ENCODE measurements at places on chromosomes 11 and 22.

GRCh38 chr11:7268758-7269157 lies 17.1 kb downstream of the SYT9 start:
- DNase-seq = no peak

DNA sequence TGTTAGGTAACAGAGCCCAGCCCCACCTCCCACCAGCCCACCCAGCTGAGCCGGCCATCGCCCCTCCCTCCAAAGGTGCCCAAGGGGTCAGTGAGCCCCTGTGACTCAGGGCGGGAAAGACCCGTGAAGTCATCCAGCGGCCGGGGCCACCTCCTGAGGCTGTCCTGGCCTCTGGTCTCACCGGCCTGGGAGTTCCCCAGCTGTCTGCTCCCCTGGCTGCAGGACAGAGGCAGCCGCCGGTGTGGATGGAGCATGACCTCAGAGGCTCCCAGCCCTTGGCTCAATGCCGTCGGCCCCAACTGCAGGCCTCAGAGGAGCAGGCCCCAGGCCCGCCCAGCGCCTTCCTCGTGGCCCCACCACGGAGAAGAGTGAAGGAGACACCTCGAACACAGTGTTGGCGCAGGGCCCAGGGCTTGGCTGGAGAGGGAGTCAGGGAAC lies 28.7 kb downstream of the RPL3 start:
- no peak for DNase-seq

- DNase-seq = no peak
Observed at GRCh38 chr11:111730871-111731591, 35.2 kb downstream of the PPP2R1B start.

DNA sequence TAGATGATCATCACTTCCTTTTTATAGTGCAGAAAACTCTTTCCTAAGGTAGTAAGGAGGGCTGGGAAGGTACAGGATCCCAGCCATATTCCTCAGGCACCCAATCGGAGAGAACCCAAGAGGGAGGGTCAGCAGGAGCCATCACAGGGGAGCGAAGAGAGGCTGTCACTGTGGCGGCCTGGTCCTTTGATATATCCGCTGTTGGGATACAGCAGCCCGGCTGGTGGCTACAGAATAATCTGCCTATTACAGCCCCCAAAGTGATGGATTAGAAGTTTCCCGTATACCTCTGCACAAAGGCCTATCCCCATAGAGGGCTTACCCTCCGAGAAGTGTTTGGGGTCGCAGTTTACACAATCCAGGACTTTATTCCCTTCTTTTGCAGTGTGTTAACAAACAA lies 48.5 kb downstream of the OR4D9 start:
- no peak for DNase-seq

- DNase-seq = no peak
Observed at GRCh38 chr11:35967042-35967441, 23.2 kb downstream of the LDLRAD3 start.

DNA sequence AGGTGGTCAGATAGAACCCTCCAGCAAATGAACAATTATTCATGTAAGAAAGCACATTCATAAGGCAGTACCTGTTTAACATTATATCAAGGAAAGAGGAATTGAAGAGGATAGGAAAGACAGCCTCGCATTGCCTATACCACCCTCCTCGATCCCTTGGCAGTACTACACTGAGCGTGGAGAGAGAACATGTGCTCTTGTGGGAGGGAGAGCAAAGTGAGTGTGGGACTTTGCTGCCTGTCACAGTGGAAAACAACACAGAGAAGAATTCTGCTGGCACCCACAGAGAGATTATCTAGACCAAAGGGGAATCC lies 17.5 kb upstream of the DDX10 start:
- no peak for DNase-seq

GRCh38 chr11:125105926-125106325 lies 5.5 kb downstream of the TMEM218 start:
- DNase-seq = no peak

GRCh38 chr11:61899146-61899841 lies 7.9 kb upstream of the FADS3 start:
- peak; percentile 83 for DNase-seq
